ENCODE measurements at places on chromosomes 7 and 10.

DNA sequence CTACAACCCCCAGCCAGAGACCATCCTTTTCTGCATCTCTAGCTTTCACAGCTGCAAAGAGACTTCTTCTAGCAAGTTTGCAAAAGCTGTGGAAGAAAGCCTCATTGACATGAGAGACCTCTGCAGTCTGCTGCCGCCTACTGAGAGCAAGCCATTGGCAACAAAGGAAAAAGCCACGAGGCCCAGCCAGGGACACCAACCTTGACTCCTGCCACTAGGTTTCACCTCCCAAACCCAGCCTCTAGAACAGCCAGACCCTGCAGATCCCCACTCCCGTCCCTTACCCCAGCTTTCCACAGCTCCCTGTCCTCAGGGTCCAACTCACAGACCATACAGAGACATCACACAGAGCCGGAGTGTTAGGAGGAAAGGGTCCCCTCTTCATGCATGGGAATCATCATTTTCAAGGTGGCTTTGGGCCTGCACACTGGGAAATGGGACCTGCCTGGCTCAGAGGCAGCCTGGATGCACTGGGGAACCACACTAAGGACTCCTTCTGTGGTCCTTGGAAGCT lies 14.6 kb upstream of the C10orf53 start:
- no peak for DNase-seq

DNA sequence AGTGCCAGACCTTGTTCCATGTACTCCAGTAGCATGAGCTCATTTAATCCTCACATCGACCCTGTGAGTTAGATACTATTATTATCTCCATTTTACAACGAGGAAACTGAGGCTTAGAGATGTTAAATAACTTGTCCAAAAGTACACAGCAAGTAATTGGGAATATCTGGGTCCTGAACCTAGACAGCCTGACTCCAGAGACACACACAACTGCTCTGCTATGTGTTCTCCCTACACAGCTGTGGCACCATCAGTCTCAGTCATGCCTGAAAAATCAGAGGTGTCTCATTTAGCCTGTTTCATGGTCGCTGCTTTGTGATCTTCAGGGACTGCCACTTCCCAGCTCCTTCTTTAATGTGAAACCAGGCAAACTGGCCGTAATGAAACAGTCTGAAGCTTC lies 56.5 kb downstream of the COL1A2 start:
- no peak for DNase-seq

GRCh38 chr10:132589015-132589414 lies 51.4 kb downstream of the INPP5A start:
- DNase-seq = no peak

- no peak for DNase-seq
These were observed 108.0 kb downstream of the MKI67 start for GRCh38 chr10:128018236-128018635.

GRCh38 chr7:101614939-101615302 lies 14.2 kb downstream of the MYL10 start:
- DNase-seq = peak; percentile 33

DNA sequence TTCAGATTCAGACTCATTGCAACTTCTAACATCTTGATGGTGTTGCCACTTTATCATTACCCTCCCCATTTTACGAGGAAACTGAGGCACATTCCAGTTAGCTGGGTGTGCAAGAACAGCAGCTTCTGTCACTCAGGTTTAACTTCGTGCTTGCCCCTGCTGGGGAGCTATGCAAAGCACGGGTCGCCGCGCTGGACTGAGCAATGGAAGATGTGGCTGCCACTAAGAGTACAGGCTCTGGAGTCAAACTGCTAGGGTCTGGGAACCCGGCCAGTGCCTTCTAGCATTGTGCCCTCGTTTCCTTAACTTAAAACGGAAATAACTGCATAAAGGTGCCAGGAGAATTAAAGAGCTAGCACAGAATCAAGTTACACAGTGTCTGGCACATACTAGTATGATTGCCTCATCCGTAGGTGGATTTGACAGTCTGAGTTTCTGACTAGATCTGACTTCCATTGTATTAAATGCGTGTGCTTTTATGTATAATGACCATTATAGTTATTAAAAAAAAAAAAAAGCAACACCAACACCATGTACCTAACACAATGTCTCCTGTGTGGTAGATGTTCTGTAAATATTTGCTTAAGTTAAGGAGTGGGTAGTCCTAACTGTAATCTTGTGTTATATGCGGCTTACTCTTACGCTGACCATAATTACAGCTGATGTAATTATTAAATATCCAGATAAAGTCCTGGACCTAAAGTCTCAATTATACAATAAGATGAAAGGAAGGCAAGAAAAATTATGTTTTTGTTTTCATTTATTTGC lies 842 bp downstream of the ZNF22 start:
- peak; percentile 63 for DNase-seq

- no peak for DNase-seq
These were observed 246.1 kb downstream of the AGMO start for GRCh38 chr7:15315678-15316077.

DNA sequence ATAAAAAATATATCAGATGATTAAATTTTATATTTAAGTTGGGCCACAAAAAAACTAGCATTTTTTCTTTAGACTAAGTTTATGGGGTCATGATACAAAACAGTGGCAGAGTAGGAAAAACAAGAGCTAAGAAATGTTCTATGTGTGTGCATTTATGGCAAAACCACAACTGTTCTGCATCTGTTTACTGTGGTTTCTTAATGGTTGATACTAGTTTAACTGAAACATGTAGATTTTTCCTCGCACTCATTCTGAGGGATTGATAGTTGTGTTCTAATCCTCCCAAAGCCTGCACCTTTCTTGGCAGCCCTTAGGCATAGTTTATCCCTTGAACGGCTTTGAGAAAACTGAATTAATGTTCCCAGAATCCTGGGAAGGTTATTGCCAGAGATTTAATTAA lies 66.6 kb upstream of the PHYHIPL start:
- DNase-seq = no peak

GRCh38 chr7:114086914-114087652 lies 168.3 kb upstream of the PPP1R3A start:
- DNase-seq = no peak

GRCh38 chr10:132551093-132551807 lies 13.7 kb downstream of the INPP5A start:
- DNase-seq = no peak

- DNase-seq = no peak
These were observed 26.3 kb downstream of the DENND11 start for GRCh38 chr7:141675436-141676215.

GRCh38 chr10:12081879-12082557 lies 13.3 kb downstream of the DHTKD1 start:
- DNase-seq = peak; percentile 28

DNA sequence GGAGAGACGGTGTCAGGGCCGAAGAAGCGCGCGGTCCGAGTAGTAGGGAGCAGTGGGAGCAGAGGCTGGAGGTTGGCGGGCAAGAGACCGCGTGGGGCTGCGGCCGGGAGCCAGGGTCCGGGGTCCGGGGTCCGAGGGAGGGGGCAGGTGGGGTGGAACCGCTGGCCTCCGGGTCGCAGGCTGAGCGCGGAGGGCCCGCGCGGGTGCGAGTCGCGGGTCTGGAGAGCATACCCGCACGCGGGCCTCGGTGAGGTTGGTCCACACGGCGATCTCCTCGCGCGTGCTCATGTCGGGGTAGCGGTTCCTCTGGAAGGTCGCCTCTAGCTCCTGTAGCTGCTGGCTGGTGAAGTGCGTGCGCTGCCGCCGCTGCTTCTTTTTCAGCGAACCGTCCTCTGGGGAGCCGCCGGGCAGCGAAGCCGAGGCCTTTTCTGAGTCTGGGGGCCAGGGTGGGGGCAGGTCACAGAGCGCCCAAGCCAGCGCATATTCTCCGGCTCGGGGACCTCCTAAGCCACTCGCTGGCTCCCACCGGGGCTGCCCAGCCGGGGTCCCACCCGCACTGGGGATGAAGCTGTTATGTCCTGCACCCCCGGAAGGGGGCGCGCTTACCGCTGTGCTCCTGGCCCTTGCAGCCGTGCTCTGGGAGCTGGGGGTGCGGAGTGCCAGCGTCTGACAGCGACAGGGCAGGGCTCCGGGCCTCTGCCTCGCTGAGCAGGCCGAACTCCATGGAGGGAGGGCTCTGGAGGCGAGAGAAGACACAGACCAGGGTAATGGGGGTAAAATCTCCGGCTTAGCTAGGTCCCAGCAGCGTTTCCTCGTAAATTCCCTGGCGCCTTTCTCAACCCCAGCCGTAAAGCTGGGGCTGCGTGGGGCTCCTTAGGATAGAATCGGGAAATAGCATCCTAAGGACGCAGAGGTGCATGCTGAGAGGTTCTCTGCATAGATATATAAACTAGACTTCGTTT lies 5.5 kb downstream of the ELOVL3 start:
- peak; percentile 73 for DNase-seq

GRCh38 chr7:117472335-117472734 lies 7.5 kb upstream of the CFTR start:
- DNase-seq = no peak

GRCh38 chr7:42677751-42678699 lies 233.8 kb downstream of the C7orf25 start:
- peak; percentile 62 for DNase-seq

DNA sequence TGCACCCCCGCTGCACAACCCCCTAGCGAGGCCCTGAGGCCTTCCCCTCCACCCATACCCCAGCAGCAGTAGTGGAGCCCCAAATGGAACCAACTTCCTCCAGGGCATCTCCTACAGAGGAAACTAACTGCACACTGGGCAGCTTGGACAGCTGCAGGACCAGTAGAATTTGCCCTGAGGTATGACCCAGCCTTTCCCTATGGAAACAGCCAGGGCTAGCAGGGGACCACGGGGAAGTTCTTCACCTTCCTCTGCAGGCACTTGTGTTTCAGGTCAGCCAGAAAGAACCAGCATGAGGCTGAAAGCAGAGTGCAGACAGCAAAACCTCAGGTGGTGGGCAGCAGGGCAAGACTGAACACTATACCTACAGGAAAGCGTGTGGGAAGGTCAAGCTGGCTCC lies 5.7 kb upstream of the EEPD1 start:
- no peak for DNase-seq

DNA sequence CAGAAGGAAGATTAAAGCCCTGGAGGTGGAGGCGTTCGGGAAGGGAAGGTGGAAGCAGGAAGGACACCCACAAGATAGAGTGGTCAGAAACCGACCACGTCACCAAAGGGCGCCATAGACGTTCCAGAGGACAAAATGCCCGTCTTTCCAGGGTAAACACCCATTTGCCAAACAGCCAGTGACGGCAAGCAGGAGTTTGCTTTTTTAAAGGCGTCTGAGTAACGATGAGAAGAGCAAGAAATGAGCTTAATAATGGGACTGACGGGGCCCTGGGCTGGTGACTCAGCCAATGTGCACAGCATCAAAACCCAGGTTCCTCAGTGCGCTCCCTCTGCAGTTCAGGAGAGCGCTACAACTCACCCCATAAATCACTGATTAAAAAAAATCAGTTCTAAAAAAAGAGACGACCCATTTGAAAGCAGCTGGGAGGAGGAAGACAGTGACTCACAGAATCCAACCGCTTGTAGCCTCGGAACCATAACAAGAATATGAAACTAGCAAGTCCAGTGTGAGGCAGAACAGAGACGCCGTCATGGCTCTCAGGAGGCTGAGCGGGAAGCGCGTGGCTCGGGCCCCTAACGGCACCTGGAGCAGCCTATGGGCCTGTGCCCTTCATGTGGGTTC lies 5.9 kb downstream of the DIP2C start:
- DNase-seq = peak; percentile 43

DNA sequence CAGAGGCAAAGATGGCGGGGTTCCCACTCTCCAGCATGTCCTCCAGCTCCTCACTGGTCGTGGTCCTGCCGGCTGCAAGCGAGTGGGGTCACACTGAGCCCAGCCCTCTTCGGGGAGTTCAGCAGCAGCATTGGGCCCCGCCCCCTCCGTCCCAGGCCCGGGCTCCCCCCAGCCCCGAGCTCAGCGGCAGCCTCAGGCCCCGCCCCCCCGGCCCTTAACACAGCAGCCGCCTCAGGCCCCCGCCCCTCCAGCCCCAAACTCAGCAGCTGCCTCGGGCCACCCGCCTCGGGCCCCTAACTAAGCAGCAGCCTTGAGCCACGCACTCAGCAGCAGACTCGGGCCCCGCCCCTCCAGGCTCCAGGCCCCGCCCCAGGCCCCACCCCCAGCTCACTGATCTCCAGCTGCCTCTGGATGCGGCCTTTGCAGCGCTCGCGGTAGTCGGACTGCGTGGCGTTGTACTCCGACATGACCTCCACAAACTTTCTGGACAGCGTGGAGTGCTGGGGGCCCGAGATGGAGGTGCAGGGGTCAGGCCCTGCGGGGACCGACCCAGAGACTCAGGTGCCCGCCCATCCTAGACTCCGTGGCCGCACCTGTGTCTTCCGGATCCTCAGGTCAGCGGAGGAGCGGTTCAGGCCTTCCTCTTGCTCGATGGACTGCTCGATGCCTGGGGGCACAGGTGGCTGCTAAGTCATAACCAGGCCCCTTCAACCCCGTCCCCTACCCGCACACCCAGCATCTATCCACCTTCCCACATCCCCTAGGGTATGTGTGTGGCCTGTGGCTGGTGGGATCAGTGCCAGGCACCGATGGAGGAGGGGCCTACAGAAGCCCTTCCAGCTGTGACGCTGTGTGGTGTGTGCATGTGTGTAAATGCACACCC lies 15.5 kb downstream of the STX1A start:
- no peak for DNase-seq

DNA sequence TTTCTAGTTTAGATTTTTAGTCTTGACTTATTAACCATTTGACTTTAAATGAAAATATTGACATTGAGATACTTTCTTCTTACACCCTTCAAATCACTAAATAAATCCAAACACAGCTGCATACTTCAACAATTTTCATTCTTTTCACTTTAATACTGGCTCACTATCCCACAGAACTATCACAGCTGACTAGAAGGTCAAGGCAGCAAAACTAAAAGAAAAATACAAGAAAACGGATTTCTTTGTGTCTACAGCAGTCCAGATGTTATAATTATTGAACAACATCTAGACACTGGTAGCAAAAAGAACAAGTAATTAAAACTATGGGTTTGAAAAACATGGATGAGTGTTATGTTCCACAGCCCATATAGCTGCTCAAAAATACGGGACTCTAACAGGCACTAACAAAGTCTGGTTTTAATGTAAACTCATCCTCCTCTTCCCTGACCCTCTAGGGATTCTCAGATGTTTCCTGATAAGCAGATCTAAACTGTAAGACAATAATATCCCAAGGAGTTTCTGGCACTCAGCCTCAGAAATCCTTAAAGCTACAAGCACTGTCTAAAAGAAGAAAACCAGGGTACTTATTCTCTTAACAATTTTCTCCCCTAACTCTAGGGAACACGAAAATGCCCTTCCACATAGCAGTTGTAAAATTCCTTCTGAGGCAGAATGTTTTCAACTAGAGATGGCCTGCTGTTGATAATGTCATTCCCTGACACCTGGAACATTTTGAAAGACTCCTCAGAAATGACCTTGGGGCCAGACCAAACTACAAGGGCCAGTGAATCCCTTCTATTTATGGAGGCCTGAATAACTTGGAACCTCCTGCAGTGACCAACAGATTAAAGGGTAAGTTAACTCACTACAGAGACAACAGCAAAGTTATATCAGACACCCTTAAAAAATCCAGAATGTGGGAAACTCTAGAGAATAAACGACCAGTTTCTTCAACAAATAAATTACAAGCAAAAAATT lies 12.8 kb downstream of the DNMBP start:
- DNase-seq = no peak

DNA sequence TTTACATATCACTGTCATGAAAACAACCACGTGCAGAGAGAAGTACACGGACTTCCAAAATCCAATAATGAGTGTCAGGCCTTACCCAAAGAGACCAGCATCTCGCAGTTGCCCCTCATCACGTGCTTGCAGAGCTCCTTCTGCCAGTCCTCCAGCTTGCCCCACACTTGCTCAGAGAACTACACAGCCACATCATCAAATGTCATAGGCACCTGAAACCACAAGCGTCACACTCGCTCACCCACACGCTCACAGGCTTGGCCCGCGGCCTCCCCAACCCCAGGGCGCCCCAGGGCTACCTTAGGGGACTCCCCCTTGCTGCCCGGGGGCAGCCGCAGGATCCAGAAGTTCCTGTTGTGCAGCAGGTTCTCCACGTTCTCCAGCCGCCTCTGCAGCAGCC lies 123.4 kb upstream of the ZNF746 start:
- no peak for DNase-seq
